Forelimb muscle (tissue), 1 donor: ENCODE measurements at places on chromosomes 16 and 17. TPM values are rescaled to one million over a fixed set of nuclear protein-coding genes. Genes with fewer than 3 reads are reported as not detected.

DNA sequence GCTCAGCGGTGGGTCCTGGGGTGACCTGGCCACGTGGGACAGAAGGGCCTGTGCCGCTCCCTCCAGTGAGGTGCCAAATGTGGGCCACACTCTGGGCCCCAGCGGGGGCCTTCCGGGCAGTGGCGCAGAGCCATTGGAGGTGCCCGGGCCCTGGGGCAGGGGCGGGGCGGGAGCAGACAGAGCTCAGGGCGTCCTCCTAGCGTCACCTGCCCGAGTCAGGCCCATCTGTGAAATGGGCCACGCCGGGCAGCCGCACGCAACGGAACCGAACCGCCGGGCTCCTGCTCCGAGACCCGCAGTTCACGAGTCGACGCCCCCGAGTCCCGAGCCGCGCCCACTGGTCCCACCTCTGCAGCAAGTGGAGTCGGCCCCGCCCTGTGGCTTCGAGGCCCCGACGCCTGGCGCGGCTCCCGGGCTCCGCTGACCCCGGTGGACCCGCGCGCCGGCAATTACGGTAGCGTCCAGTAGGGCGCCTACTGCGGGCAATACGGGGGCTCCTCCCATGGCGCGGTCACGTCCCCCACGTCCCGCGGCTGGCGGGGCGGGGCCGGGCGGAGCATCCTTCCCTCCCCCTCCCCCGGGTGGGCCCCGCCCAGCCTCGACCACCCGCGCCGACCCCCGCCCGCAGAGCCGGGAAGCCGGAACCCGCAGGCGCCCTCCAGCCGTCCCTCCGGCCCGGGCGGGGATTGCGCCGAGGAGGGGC is 1.9 kb downstream of the SLC16A3 start:
- no peak for DNase-seq

- no peak for DNase-seq
Measured at GRCh38 chr17:681738-682529, 32.7 kb downstream of the VPS53 start.

DNA sequence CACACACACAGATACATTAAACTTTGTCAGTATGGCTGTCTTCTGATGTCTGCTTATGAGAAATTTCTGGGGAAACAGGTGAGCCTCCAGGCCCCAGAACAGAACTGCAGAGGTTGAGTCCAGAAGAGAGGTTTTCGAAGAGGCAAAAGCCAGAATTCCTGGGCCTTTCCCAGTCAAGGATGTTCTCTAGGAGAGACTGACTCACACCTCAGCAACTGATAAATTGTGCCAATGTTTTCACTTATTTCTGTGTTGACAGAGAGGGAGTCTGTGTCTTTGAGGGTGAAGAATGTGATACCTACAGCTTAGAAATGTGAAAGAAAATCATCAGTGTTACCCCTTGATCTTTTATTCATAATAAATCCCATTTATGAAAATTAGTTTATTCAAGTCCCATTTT is 30.3 kb downstream of the LDHD start:
- DNase-seq = no peak

GRCh38 chr17:39960524-39961041 is 2.2 kb upstream of the GSDMA start:
- DNase-seq = no peak

DNA sequence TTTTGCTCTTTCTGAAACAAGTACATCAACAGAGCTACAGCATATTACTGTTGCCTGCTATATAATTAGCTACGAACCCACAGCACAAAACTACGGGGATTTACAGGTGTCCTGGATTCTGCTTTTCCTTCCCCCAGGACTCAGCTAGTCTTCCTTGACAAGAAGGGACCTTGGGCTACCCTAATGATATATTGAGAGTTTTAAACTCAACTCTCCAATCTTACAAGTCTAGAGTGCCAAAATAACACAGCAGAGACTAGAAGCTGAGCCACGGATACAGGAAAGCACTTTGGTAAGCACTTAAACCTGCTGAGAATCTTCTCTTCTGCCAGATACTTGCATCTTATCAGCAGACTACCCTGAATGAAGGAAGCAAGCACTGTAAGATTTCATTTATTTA is 161.4 kb upstream of the C17orf78 start:
- DNase-seq = no peak

DNA sequence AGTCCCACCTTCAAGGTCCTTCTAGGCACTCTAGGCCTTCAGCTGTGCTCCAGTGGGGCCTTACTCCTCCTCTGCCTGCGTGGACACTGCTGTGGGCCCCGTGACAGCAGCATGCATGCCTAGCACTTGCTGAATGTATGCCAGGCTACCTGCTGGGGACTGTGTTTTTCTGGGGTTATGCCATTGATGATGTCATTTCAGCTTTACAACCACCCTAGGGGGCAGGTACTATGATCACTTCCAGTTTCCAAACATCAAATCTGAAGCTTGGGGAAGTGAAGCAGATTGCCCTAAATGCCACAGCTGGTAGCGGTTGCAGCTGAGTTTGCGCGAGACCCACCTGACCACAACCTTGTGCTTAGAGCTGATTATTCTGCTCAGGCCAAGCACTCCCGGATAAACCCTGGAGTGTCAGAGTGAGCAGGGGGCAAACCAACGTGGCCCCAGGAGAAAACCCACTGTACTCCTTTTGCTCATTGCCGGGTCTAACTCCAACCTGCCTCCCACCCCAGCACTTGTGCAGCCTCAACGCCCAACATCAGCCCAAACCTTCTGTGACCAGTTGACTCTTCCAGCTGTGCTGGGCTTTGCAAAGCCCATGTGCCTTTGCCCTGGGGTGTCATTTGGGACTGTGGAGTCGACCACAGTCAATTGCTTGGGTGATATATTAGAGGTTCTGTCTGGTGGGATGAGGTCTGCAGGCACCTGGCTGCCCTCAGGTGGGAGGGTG is 168.4 kb downstream of the ENGASE start:
- no peak for DNase-seq

Gene NEUROD2
- 0.05 TPM for polyA plus RNA-seq

Gene TNFRSF13B
- 0.13 TPM for polyA plus RNA-seq

Gene HOXB2
- 13.2 TPM for polyA plus RNA-seq
